CD4-positive, alpha-beta T cell treated with Interleukin-17A for 1 hour (primary cell): ENCODE measurements at places on chromosomes 16 and 17.

GRCh38 chr17:71753070-71753469, 367.8 kb upstream of the SOX9 start:
- DNase-seq = no peak

- DNase-seq = peak; percentile 52
Observed at GRCh38 chr16:67428146-67428731, 2.7 kb upstream of the HSD11B2 start.

DNA sequence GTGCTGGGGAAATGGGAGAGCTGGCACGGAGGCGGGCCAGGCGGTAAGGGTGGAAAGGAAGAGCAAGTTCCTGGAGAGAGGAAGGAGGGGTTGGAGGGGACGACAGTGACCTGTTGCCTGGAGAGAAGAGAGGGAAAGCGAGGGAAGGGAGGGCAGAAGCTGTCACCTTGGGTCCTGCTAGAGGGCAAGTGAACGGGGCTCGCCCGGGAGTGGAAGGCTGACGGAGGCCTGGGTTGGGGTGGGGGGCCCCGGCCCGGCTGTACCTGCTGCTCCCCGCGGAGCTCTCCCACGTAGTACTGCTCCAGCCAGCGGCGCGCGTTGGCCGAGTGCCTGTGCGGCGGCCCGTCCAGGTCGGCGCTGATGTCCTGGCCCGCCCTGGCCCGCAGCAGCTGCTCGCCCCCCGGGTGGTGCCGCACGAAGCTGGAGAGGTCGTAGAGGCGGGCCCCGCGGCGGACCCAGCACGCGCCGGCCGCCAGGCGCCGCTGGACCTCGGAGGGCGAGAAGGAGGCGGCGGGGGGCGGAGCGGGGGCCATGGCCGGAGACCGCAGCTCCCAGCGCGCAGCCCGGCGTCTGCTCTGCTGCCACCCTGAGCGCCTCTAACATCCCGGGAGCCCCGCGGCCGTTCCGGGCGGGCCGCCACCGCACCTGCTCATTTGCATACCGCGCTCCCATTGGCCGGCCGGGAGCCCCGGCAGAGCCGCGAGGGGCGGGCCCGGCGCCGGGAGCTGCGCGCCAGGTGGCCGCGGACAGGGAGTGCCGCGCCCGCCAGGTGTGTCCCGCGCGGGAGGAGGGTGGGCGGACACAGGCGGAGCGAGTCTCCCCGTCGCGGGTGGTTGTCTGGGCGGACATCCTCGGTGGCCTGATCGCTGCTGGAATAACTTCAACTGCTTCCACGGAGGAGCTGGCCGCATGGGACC, at the start of gene FA2H:
Gene FA2H, minus strand, starts transcription at position 598 of the 917 bp plus-strand sequence. Its CDS starts 65 bp downstream, at position 533.
- peak; percentile 54 for DNase-seq

DNA sequence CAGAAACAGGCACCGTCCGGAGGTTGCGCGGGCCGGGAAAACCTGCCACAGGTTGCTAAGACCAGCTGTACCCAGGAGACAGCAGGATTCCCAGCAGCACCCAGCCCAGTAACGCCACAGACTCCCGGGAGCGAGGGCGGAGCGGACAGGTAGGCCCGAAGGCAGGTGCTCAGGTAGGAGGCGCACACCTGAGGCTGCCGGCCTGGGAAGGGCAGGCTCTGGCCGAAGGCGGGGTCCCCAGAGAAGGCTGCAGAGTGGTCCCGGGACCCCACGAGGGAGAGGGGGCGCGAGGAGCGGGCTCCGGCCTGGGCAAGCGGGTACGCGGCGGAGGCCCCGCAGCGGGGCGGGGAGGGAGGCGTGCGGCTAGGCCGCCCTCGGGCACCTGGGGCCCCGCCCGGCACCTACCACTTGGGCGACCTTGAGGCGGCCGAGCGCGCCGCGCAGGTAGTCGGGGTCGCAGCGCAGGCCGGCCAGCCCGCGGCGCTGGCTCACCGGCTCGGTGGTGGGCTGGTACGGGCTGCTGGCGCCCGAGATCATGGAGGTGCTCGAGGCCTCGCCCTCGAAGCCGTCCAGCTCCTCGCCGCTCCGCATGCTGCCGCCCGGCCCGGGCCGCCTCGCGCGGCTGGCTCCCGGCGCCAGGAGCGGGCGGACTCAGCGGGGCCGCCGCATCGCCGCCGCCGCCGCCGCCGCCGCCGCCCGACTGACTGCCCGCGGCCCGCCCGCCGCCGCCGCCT, 441 bp downstream of the CMTM4 start:
- no peak for DNase-seq

- DNase-seq = no peak
Observed at GRCh38 chr17:60472449-60472848, 50.2 kb downstream of the CHCT1 start.

DNA sequence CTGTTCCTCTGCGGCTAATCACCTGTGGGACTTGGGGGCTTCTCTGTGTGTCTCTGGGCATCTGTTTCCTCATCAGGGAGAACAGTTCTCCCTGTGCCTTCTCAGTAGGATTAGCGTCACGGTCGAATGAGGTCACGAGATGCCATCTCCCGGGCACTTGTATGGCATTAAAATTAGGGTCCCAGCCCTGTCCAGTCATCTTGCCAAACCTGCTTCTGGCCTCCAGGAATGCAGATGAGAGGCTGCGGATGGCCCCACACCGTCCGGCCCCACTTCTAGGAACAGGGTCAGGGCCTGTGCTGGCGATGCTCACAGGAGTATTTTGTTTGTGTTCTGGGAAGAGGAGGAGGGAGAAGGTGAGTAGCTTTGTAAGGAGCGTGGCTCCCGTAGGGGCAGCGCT, 58.5 kb downstream of the OR1D5 start:
- DNase-seq = no peak

DNA sequence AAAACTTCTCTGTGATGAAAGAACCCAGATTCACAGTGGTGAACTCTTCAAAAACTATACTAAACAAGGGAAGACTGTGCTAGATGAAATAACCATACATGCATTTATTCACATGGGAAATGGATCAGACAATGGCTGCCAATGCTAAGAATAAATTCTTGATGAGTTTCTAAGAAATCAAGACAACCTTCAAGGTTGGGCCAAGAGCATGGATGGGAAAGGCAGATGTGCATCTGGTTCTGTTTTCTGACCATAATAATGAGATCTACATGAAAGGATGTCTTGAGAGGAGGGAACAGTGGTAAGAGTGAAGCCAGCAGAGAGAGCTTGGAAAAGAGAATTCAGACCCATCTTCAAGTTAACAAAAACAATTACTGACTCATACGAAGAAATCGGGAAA, 31.4 kb downstream of the ANKRD11 start:
- no peak for DNase-seq

- DNase-seq = no peak
Observed at GRCh38 chr17:78108726-78109488, 19.6 kb downstream of the TMC6 start.

- no peak for DNase-seq
Observed at GRCh38 chr17:42817866-42818265, 6.2 kb downstream of the BECN1 start.

GRCh38 chr17:64131606-64132270, 1.8 kb upstream of the ERN1 start:
- no peak for DNase-seq

GRCh38 chr17:77609553-77610517, 348.7 kb upstream of the TNRC6C start:
- peak; percentile 81 for DNase-seq

DNA sequence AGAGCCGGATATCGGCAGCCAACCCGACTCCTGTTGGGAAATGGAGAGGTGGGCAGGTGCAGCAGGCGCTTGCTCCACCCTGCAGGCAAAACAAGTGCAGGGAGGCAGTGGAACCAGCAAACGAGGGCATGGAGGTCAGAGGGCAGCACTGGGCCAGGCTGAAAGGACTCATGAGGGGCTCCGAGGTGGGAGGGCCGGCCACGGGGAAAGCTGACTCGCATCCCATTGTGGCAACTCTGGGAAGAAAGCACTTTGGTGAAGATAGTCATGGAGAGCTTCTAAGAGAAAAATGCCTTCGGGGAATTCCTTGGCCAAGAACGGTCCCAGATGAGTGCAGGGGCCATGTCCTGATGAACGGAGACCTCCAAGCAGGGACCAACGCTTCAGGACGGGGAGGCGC, 4.4 kb downstream of the CYBC1 start:
- DNase-seq = no peak

GRCh38 chr17:51636291-51636690, 375.9 kb downstream of the UTP18 start:
- no peak for DNase-seq

GRCh38 chr17:19727501-19728078, 11.2 kb upstream of the SLC47A2 start:
- no peak for DNase-seq

- no peak for DNase-seq
Observed at GRCh38 chr17:36721560-36722120, 120.3 kb downstream of the MRM1 start.

DNA sequence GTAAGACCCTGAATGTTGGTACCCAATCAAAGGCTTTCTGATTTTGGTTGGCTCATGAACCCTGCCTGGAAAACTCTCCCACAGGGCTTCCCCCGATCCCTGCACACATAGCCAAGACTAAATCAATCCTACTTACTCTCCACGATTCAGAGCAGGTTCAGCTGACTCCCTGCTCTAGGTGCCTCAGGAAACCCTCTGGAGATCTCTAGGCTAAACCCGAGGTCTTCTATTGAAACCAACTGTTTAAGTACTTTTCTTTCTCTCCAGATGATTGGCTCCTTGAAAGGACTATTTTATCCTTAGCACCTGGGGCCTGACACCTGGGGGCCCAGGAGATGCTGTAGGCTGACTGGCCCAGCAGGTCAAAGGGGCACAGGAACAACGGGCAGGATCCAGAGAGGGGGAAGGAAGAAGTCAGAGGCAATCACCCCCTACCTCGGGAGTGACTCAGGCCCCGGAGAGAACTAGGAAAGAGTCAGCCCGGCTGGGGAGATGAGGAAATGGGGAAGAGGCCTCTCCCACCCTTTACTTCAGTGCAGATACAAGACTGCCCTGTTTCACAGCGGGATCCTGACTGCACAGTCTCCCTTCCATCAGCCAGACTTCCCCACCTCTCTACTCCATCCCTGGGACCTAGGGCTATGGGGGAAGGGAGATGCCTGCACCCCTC, 2.0 kb downstream of the TBC1D10B start:
- no peak for DNase-seq

- no peak for DNase-seq
Observed at GRCh38 chr16:57508035-57508425, 21.7 kb upstream of the DOK4 start.

DNA sequence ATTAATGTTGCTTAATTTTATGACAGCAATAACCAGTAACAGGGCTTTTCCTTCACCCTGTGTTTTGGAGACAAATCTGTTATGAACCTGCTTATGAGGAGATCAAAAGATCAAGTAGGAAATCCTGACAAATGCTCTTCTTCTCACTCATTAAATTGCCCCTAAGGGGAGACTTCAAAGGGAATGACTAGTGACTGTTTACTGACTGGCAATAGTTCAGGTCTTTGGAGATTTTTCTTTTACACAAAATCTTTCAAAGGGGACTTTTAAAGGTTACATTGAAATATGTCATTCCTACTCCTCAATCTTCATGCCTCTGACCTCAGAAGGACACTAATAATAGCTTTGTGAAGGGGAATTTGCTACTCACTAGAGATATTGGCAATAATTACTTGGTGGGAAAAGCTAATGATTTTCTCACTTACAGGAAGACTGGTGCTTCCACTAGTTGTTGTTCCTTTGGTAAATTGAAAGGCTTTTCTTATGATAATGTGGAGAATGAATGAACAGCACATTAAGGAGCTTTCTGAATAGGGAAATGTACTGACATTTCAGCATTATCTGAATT, 292.9 kb upstream of the CA10 start:
- no peak for DNase-seq

- DNase-seq = no peak
Observed at GRCh38 chr17:7508846-7509245, 24.7 kb downstream of the POLR2A start.

DNA sequence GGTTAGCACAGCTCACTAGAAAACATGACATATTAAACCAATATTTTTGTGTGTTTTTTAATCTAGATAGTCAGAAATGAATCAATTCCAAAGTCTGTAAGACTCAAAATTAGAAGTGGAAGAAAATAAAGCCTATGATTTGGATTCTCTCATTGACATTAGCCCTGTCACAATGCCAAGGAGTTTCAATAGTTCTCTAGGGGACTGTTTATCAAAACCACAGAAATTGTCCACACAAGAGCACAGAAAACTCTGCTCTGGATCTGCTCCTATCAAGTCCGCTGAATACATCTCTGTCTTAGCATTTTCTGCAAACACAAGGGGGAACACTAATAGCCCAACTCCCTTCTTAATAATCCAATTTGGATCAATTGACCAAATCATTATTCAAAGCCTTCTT, 152.0 kb downstream of the HS3ST3B1 start:
- DNase-seq = no peak

- no peak for DNase-seq
Observed at GRCh38 chr17:63354256-63354655, 91.8 kb downstream of the CYB561 start.

GRCh38 chr16:68403704-68404103, 44.6 kb downstream of the SMPD3 start:
- DNase-seq = no peak

DNA sequence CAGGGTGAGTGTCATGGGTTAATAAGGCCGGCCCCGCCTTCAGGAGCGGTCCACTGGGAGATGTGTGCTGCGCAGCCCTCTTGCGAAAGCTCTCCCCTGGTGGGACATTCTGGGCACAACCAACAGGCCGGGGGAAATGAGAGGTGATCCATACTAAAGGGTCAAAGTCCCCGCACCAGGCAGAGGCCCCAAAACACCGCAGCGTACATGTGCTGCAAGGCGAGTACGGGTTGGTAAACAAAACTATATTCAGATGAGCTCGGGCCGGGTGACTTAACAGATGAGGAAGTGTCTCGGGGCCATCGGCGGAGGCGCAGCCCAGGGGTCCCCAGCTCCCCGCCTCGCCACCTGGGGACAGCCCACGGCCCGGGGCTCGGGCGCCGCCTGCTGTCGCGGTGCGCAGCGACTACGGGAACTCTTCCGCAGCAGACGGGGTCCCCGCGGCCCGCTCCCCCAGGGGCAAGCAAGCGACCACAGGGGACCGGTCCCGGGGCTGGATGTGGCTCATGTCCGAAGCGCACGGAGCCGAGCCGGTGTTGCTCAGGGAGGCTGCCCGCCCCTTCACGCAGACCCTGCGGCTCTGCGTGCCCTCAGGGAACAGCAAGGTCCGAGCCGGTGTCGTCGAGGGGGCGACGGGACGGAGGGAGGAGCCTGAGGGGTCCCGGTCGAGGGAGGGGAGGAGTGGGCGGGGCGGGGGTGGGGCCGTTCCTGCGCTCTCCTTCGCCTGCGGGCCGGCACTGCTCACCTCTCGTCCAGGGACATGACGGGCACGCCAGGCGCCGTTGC, at the start of gene RAB37:
Gene RAB37, plus strand, starts transcription at position 744 of the 786 bp plus-strand sequence. Its CDS starts 17 bp downstream, at position 761.
- DNase-seq = peak; percentile 54

DNA sequence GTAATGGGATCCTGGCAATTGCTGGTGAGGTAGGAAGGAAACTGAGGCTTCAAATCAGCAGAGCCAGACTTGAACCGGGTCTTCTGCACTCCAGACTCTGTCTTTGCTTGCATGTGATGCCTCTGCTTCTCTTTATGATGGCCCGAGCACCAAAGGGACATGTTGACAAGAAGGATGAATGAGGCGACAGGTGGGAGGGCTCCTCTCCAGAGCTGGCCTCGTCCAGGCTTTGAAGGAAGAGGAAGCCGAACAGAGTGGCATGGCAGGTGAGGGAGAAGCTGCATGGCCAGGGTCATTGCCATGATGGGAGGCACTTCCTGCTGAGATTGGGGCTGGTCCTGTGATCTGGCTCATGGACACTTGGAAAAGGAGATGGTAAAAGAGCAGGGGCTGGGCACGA, 40.8 kb downstream of the AKAP1 start:
- DNase-seq = no peak

GRCh38 chr17:21298983-21299519, 14.5 kb downstream of the MAP2K3 start:
- DNase-seq = no peak
